DMS153 (cell line): ENCODE measurements at places on chromosomes 6 and 20.

GRCh38 chr6:131654326-131654725 lies 17.2 kb downstream of the ENPP3 start:
- no peak for DNase-seq

- DNase-seq: no peak
Observed at GRCh38 chr6:46888578-46888977, 33.2 kb downstream of the ADGRF5 start.

GRCh38 chr20:57922083-57922482 lies 212.3 kb upstream of the PMEPA1 start:
- no peak for DNase-seq

- DNase-seq: no peak
Observed at GRCh38 chr6:136922685-136923006, 545 bp downstream of the SLC35D3 start.

DNA sequence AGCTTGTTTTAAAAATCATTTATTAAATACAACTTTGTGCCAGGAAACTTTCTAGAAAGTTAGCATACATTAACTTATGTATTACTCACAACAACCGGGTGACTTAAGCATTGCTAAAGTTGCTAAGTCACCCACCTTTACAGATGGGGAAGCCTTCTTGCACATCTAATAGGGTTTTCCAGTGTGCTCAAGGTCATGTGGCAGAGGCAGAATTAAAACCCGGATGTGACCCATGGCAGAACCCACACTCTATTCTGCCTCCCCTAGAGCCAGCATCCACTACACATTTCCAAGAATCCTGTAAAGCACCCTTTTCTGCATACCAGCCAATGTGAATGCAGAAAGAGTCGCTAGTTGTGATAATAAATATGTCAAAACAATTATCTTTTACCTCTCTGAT lies 13.4 kb downstream of the LINC00237 start:
- no peak for DNase-seq

GRCh38 chr6:35092362-35093117 lies 48.6 kb downstream of the TCP11 start:
- DNase-seq: no peak

DNA sequence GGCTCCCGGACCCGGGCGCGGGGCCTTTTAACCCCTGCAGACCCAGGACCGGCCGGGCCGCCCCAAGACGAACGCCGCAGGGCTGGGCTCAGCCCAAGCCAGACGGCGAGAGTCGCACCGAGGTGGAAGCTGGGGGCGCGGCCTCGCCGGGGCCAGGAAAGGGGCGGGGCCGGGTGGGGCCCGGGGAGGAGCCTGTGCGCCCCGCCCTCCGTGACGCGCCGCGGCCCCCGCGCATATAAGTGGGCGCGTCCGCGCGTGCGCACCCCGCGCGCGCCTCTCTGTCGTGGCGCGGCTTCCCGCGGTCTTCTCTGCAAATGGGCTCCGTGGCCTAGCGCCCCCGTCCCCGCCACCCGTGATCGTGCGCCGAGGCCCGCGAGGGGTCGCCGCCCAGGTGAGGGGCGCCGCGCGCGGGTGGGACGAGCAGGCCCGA lies at the start of gene PPDPF:
TSS of gene PPDPF (plus strand) at position 262 of the 430 bp plus-strand sequence. CDS start 544 bp downstream, outside the sequence.
- peak; percentile 44 for DNase-seq

- DNase-seq: no peak
Observed at GRCh38 chr6:89562093-89562973, 76.2 kb downstream of the LYRM2 start.

GRCh38 chr20:51995551-51995951 lies 193.2 kb upstream of the SALL4 start:
- peak; percentile 62 for DNase-seq

GRCh38 chr6:165872811-165873210 lies 209.8 kb upstream of the PDE10A start:
- no peak for DNase-seq

GRCh38 chr6:209432-210103 lies 82.7 kb upstream of the DUSP22 start:
- no peak for DNase-seq

GRCh38 chr6:97150932-97151331 lies 132.1 kb downstream of the MMS22L start:
- no peak for DNase-seq

- no peak for DNase-seq
Observed at GRCh38 chr20:61100489-61100888, 151.6 kb upstream of the CDH4 start.

- no peak for DNase-seq
Observed at GRCh38 chr20:61859767-61860166, 205.9 kb downstream of the TAF4 start.

DNA sequence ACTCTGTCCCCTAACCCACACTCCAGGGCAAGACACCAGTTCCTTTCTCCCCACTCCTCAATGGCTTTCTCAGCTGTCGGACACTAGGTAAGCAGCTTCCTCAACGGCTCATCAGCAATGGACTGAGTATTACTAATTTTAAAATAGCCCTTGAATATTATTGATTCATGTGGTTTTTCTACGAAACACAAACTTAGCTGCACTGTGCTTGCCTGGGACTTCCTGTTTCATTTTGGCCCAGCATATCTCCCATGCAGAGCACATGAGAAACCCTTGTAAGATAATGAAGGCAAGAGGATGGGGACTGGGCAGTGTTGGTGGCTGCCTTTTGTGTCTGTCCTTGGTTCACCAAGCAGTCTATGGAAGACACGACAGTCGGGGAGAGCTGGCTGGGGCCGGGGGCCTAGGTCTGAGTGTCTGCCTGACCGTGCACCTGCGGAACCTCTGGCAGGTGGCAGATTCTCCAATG lies 48.9 kb downstream of the RNASET2 start:
- DNase-seq: no peak

- no peak for DNase-seq
Observed at GRCh38 chr6:166253281-166253681, 54.9 kb downstream of the PRR18 start.
